ENCODE measurements at places on chromosomes 3 and 15.

DNA sequence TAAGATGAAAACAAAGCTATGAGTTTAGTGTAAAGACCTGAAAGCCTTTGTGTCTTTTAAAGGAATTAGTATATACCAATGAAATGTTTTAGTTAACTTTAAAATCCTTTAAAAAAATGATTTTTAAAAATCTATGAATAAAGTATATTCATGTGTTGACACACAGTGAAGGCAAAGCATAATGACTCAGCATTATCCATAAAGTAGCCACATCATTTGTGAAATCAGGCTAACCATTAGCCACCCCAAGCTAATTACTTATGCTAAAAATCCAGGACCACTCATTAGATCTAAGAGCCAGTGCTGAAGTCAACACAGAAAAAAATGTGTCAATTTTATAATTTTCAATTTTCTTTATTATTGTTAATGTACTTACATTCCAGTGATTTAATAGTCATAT is 310.2 kb downstream of the TBC1D5 start:
- no peak for DNase-seq

- DNase-seq = no peak
Measured at GRCh38 chr15:32957219-32957618, 237.3 kb downstream of the FMN1 start.

DNA sequence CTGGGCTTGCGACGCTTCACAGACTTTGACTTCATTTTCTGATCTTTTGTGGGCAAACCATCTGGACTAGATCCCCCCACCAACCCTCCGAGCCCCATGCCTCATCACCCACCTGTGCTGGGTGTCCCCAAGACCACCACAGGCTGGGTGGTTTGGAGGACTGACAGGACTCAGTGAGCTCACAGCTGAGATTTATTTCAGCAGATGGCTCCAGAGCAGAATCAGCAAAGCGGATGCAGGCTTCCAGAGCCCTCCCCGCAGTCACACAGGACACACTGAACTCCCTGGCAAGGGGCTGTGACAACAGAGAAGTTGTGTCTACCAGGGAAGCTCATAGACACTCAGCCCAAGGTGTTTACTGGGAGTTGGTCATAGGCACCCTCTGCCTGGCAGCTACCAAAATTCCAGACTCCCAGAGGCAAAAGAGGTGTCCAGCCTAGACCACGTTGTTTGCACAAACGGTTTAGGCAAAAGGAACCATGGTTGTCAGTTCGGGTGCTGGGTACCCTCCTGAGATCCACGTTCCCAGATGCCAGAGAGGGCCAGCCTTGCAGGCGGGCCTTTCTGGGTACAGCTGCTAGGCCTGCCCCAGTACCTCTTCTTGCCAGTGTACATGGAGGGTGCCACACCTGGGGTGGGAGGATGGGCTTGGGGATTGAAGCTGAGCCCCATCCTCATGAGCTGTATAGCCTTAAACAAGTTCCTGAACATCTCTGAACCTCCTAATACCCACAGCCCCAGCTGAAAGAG is 170.3 kb downstream of the NSMCE3 start:
- DNase-seq = no peak

GRCh38 chr3:55780913-55781312 is 293.8 kb upstream of the WNT5A start:
- no peak for DNase-seq

DNA sequence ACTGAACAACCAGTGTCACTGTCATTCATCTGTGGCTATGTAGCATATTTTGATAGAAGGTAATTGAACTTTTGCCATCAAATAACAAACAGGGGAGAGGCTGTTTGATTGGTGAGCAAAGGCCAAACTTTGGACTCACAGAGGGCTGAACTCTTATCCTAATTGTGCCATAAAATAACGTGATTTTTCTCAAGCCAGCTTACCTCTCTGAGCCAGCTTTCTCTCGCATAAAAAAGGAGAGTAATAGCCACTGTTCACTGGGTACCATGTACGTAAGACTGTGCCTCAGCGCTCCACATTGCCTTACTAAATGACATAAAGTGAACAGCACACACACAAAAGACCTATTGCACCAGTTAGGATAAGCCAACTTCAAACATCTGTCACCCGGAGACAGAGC is 216.9 kb downstream of the LRTM1 start:
- DNase-seq = no peak

DNA sequence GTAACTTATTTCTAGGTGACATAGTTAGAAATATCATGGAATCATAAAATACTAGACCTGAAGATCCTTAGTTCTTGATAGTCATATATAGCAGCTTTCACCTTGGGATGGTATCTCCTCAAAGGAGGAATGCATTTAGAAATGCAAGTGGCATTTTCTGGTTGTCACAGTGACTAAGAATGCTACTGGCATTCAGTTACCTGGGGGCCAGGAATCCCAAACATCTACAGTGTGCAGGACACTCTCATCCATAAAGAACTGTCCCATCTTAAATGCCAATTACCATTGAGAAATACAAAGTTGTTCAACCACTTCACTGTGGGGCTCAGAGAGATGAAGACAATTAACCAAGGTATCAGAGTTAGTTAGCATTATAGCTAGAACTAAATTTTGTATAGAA is 36.7 kb downstream of the MYH15 start:
- no peak for DNase-seq
